ENCODE measurements at places on chromosomes 2 and 18.

DNA sequence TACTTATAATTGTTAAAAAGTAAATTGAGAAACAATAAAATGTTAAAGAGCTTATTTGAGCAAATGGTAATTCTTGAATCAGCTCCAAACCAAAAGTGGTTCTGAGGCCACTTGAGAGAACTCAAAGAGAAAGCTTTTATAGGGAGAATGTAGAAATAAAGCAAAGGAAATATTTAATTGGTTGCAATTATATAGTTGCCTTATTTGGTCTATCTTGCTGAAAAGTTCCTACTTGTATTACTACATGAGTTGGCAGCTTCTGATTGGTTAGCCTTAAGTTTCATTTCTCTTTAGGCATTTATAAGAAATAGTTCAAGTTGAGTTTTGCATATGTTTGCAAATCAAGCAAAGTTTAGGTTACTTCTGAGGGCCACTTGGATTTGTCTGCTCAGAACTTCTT is 38.1 kb downstream of the SCN2A start:
- DNase-seq: no peak

- DNase-seq: no peak
Measured at GRCh38 chr2:242075696-242076095, 206.2 kb downstream of the RTP5 start.

DNA sequence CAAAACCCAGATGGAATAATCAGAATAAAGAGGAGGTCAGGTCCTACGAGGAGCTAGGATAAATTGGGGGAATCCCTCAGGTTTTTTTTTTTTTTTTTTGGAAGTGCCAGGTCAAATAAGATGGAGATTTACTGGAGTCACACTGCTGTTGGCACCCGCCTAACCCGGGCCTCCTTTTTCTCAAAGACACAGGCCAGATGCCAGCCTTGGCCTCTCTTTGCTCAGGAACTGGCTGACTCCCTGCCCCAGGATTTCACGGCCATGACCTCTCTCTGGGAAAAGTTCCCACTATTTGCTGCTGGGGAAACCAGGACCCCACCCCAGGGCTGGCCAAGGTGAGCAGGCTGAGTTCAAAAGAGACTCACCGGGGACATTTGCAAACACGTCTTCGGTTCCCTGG is 2.5 kb downstream of the CD8A start:
- DNase-seq: no peak

DNA sequence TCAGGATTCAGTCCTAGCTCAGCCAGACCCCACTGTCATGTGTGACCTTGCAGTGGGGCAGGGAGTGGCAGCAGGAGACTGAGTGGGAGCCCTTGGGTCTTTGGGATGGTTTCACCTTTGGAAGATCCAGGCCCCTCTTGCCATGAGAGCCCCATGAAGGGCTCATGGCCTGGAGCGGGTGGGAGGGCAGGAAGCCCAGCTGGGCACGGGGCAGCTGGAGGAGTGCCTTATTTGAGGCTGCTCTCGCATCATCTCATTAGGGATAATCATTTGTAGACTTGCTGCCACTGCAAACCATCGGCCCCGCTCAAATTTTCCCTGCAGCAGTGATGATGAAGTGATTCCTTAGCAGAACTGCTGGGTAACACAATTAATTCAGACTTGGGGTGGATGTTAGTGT is 73.9 kb downstream of the TGOLN2 start:
- no peak for DNase-seq

GRCh38 chr2:73081181-73081671 is 9.7 kb upstream of the SFXN5 start:
- no peak for DNase-seq

- DNase-seq: no peak
Measured at GRCh38 chr18:73980289-73980979, 167.2 kb downstream of the FBXO15 start.

GRCh38 chr2:28428486-28428885 is 35.8 kb downstream of the FOSL2 start:
- DNase-seq: no peak

DNA sequence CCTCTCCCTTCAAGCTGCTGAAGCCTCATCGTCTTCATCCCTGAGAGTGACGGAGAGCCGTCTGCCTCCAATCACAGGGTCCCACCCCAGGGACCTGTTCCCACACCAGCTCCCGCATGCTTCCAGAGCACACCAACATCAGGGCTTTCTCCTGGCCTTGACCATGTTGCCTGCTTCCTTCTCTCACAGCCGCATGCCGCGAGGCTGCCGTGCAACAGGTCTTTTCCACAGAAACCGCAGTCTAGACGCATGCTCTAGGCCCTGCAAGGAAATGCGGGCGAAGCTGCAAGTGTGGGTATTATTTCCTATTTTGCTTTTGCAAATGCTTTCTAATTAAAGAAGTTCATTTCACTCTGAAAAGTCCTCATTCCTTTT is 277.8 kb downstream of the EIPR1 start:
- DNase-seq: no peak

DNA sequence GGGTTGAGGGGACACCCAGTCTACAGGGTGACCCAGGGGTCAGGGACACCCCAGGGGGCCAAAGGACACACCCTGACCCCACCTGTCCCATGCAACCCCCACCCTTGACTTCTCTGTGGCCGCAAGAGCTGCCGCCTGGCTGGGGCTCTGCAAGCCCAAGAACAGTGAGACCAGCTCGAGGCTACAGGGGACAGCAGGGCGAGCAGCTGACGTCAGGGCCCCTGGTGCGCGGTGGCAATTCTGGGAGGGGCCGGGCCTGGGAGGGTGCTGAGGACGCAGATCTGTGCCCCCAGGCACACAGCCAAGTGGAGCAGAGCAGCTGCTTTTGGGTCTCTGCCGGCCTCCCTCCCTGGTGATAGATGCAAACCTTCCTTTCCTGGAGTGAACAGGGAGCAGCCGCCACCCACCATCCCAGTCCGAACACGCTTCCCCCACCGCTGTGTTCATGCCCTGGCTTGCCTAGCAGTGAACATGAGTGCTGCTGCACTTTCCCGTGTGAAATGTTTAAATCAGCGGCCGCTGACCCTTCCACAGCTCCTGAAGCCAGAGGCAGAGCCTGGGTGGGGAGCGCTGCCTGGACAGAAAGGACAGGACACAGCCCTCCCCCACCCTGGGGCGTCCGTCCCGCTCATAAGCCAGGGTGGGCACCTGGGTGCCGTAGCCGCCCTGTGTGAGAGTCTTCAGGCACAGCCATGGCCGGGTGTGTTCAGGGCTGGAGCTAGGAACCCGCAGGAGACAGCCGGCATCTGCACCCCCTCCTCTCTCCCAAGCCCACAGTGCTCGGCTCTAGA is 46.9 kb downstream of the SLC66A2 start:
- no peak for DNase-seq

DNA sequence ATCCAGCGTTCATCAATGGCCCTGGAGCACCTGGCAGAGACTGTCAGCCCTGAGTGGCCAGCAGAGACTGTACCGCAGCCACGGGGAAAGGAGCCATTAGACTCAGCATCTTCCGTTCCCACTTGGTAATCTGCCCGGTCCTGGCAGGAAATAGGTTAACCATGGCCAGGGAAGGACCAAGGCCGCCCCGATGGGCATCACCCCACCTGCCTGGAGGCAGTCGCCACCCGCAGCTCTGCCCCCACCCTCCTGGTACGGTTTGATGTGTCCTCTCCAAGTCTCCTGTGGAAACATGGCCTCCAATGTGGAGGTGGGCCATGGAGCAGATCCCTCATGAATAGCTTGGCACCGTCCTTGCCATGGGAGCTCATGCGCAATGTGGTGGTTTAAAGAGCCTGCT is 75.3 kb downstream of the RTP5 start:
- no peak for DNase-seq

- no peak for DNase-seq
Measured at GRCh38 chr2:84427235-84428138, 31.6 kb downstream of the SUCLG1 start.

- DNase-seq: no peak
Measured at GRCh38 chr2:75655861-75656260, 9.3 kb downstream of the MRPL19 start.

- no peak for DNase-seq
Measured at GRCh38 chr2:161979490-161979889, 94.5 kb downstream of the DPP4 start.

DNA sequence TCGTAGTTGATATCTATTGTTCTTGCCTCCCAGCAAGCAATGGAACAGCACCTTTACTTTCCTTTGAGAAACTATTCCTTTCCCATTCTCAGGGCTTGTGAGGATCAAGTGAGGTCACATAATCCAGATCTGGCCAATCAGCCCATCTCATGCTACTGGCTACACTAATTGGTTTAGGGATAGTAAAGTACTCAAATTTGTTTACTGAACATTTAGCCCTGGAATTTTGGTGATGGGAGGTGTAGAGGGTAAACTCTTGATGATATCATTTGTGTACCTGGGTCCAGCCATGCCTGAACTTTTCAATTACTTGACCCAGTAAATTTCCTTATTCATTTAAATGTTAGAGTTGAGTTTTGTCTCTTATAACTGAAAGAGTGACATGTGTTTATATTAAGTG is 195.8 kb upstream of the TNP1 start:
- no peak for DNase-seq

DNA sequence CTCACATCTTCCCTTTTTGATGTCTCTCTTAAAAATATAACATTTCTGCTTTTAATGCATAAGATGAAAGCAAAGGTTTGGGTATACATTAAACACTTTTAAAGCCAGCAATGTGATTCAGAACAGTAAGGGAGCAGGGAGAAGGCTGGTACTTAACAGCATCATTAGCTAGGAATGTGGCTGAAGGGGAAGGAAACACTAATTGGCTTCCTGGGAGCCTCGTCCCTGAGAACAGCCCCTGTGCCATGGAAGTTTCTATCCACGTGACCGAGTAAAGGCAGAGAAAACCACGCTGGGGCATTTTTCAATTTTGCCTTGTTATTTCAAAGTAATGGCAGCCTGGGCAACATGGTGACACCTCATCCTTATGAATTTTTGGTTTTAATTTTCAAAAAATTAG is 109.2 kb upstream of the GPC1 start:
- DNase-seq: no peak

DNA sequence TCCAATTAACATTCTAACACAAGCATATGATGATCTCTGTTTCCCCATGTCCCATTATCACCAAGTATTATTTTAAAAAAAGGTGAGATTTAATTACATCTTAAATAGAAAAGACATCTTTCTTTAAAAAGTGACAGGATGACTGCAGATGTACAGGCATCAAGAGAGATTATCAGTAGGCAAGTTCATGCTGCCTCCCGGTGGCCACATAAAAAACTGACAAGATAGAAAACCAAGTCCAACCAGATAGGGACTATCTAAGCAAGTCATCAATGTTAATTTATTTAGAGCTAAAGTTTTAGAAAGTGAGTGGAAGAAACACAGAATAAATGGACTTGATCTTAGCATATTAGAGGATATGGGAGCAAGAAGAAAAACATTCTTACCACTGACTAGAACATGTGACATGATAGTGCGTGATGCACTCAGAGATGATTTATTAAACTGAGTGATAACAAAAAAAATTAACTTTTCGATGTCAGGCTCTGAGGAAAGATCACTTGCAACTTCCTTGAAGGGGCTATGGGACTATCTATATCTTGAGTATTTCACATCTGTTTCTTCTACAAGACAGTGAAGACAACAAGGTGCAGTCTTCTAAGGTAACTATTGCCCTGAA is 5.4 kb upstream of the TDRD15 start:
- DNase-seq: no peak

DNA sequence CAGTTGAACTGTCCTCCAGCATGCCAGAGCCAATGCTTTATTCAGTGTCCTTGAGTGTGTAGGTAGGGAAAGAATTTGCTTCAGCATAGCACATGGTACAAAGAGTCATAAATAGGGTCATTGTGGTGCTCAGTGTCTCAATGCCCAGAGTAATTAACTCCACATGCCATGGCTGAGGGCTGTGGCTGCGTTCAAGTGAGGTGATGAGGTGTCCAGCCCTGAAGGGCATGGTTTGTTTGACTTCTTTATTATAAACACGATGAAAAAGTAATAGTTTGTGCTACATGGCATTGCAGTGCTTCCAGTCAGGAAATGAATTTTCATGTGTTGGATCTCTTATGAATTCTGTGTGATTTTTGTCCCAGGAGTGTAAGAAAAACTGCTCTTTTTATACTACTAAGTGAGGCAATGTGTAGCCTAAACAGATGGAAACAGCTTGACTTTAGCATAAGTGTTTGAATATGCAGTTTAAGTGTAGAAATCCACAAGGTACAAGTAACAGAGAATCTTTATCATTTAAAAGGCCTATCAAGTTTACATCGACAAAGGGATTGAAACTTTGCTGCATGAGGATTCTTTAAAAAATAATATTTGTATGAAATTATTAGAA is 507.9 kb upstream of the CDH2 start:
- DNase-seq: no peak

DNA sequence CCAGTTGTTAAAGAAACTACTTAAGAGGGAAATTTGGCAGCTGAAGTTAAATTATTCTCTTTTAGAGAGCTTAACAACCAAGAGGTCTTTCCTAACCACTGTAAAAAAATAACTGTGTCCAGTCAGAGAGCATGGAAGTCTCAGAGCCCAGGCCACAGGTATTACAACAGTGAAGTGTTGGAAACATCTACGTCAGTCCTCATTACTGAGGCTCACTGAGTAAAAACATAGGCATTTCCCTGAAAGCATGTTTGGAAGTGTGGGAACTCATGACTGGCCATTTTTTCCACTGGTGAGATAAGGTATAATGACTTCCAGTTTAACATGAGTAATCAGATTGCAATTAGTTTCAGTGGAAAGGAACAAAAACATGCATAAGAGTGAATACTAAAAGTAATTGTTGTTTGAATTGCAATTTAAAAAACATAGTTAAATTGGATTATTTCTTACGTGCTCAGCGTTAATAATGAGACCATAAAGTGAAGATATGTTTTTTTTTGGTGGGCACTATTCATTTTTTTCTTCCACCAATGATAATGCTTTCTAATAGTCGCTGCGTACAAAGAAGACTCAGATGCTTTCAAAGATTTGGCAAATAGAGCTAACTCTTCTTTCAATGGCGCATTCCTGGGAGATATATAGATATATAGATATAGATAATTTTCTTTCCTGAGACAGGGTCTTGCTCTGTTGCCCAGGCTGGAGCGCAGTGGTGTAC is 60.8 kb downstream of the EFEMP1 start:
- DNase-seq: no peak

DNA sequence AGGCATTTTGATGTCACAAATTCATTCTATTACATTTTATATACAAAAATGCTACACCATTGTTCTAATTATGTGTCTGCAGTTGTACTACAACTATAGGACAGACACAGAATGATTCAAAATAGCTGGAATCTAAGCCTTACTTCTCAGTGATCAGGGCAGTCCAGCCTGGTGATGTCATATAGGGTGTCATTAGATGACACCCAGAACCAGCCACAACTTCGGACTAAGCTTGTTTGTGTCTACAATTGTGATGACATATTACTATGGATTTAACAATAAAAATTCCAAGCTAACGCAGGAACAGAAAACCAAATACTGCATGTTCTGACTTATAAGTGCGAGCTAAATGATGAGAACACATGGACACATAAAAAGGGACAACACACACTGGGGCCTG is 31.0 kb downstream of the M1AP start:
- DNase-seq: no peak

GRCh38 chr2:98212092-98213000 is 125.4 kb downstream of the VWA3B start:
- no peak for DNase-seq

GRCh38 chr2:120735746-120736170 is at the start of gene GLI2:
TSS of gene GLI2 (plus strand) at chr2:120735868. CDS start at chr2:120797321, 61,453 bp downstream.
- DNase-seq: no peak

GRCh38 chr2:27095745-27096651 is 9.4 kb downstream of the KHK start:
- DNase-seq: no peak

Data from stimulated activated CD8-positive, alpha-beta memory T cell treated with anti-CD3 and anti-CD28 coated beads, Interleukin-15, amount 100 ng/mL, for 24 hours (primary cell).